ENCODE measurements at places on chromosomes 13 and 19.

- no peak for DNase-seq
Measured at GRCh38 chr13:35768551-35768950, 292.1 kb upstream of the MAB21L1 start.

DNA sequence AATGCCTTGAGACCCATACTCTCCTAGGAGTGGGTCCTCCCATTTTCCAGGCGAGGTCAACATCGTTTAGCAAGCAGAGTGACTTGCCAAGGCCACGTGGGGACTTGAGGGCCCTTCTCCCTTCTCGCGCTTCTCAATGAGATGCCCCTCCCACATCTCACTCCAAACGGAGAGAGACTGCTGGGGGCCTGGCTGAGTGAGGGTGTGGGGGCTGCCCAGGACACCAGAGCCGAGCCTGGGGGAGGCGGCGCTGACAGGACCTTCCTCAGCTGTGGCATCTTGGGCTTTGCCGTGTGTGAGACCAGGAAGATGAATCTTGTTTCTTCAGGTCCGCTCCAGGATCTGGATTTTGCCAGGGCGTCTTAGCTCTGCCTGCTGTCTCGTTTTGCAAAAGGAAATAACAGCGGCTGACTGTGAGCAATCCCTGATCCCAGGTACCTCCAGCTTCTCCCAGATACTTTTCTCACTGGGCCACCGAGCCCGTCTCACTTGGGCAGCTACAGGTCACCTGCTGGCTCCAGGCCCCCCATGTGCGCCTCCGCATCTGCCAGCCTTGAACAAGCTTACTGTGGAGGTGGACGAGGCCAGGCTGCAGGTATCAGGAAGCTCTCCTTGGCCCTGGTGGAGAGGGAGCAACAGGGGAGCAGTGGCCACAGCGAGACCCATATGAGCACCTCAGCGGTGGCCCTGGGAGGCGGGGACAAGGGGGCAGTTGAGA lies 6.0 kb downstream of the COX6B2 start:
- no peak for DNase-seq

DNA sequence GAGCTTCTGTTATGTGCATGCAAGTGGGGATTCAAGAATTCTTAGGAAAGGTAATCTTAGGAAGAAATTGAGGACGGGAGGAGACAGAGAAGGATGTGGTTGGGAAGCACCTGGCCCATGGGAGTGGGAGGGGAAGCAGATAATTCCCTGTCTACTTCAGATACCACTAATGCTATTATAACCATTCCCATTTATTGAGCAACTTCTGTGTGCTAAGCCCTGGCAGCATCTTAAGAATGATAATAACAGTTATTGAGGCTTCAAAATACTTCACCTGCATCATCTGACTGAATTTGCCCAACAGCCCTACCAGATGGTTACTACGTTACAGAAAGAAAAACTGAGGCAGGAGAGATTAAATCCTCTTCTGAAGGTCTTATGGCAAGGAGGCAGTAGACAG lies 1.4 kb downstream of the EPS8L1 start:
- no peak for DNase-seq

- no peak for DNase-seq
Measured at GRCh38 chr13:46620029-46620428, 67.1 kb downstream of the LRCH1 start.

- no peak for DNase-seq
Measured at GRCh38 chr13:76316998-76317527, 569.1 kb downstream of the KCTD12 start.

DNA sequence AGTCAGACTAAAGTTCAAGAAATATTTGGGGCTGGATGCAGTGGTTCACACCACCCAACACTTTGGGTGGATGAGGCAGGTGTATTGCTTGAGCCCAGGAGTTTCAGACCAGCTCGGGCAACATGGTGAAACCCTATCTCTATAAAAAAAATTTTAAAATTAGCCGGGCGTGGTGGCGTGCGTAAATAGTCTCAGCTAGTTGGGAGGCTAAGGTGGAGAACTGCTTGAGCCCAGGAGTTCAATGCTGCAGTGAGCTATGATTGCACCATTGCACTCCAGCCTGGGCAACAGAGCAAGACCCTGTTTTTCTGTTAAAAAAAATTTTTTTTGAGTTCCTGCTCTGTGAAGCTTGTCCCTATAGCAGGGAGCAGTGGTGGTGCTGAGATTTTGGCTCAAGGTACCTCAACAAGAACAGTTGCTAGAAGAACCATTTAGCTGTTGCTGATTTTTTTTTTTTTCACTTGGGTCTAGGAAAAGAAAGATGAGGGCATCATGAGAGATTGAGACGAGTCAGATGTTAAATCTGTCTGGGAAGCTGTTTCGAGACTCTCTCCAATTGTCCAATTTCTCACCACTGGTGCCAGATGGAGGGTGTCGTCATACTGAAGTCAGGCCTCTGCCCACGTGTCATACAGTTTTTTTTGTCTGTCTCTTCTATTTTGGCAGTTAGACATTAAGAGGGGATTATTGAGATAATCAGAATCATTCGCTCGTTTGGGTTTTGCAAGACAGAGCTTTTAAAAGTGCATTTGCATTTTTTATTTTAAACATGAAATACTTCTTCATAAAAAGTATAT lies 3.7 kb downstream of the SLC25A42 start:
- no peak for DNase-seq

Measured in stimulated activated CD4-positive, alpha-beta T cell treated with anti-CD3 and anti-CD28 coated beads, Interleukin-2, amount 100 ng/mL, for 4 hours (primary cell).